NCI-H1930 (cell line): ENCODE measurements at places on chromosomes 2 and 18.

- no peak for DNase-seq
Observed at GRCh38 chr18:77088963-77089722, 43.4 kb downstream of the MBP start.

- no peak for DNase-seq
Observed at GRCh38 chr18:23387265-23387664, 65.8 kb upstream of the RIOK3 start.

DNA sequence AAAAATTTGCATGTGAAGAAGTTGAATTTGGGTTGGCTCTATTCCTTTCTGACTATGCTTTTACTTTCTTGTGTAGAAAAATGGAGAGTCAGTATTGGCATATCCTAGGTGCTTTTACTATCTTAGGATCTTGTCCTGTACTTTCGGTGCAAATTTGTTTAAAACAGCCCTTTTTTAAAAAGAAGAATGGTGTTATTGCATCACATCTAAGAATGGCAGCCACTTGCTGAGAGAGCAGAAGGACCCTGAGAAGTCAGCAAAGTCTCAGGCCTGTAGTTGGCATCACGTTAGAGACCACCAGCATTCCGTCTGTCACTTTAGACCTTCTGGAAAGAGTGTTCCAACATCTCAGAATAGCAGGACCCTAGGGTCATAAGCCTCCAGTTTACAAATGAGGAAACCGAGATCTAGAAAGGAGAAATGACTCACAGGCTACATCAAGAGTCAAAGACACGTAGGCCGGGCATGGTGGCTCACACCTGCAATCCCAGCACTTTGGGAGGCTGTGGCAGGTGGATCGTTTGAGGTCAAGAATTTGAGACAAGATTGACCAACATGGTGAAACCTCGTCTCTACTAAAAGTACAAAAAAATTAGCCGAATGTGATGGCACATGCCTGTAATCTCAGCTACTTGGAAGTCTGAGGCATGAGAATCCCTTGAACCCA lies 42.5 kb downstream of the SPATS2L start:
- no peak for DNase-seq

- no peak for DNase-seq
Observed at GRCh38 chr2:207828361-207829057, 58.8 kb upstream of the FZD5 start.

GRCh38 chr18:64134044-64134747 lies 14.7 kb downstream of the LINC00305 start:
- DNase-seq: no peak

DNA sequence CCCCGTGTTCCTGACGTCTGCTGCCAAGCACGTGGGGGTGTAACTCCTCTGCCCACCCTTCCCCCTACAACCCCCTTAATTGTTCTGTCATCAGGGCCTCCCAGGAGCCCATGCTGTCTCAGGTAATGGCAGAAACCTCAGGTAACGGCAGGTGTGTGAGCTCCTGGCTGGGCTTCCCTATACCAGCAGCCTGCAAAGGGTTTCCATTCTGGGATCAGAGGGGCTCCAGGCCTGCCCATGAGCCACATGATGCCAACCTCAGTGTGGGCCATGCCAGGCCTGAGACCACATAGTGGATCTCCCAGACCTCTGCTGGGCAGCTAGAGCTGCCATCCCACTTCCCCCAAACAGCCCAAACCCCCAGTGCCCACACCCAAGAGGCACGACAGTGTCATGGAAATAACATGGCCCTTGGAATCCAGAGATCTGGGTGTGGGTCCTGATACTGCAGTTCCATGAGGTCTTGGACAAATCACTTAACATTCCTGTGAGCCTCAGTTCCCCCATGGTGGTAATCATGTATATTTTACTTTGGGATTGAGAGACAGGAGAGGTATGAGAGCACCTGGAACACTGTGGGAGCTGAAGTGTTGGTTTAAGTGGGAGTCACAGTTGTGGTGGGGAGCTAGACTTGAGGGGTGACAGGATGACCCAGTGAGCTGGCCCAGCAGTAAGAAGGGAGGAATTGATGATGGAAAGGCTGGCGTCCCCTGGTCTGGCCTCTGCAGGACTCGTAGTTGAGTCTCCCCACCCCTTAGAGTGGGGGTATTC lies 59.6 kb downstream of the ATOH8 start:
- no peak for DNase-seq

DNA sequence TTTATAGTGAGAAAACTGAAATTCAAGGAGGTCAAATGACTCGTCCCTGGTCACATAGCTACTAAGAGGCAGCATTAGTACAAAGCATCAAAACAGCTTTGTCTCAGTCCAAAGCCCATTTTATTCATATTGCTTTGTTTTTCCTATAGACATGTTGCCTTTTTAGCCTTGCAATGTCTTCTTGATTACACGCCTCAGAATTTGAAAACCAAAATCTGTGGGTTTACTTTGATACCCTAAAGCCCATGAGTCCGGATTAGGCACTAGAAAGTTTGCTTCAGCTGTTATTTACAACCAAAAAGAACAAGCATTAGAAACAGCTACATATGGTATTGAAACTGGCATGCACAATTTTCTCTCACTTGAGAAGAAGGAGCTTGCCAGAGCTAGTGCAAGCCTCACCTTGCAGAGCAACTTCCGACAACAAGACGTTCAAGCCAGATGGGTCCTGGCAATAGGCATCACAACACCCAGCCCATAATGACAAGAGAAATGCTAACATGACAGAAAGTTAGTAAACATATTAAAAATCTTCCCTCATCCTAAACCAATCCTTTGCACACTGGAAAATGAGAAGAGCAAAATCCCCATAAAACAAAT lies 276.8 kb downstream of the RIT2 start:
- no peak for DNase-seq

- no peak for DNase-seq
Observed at GRCh38 chr2:194319222-194319992, 1337.6 kb upstream of the SLC39A10 start.

GRCh38 chr2:74877376-74877775 lies 43.4 kb downstream of the HK2 start:
- DNase-seq: no peak

DNA sequence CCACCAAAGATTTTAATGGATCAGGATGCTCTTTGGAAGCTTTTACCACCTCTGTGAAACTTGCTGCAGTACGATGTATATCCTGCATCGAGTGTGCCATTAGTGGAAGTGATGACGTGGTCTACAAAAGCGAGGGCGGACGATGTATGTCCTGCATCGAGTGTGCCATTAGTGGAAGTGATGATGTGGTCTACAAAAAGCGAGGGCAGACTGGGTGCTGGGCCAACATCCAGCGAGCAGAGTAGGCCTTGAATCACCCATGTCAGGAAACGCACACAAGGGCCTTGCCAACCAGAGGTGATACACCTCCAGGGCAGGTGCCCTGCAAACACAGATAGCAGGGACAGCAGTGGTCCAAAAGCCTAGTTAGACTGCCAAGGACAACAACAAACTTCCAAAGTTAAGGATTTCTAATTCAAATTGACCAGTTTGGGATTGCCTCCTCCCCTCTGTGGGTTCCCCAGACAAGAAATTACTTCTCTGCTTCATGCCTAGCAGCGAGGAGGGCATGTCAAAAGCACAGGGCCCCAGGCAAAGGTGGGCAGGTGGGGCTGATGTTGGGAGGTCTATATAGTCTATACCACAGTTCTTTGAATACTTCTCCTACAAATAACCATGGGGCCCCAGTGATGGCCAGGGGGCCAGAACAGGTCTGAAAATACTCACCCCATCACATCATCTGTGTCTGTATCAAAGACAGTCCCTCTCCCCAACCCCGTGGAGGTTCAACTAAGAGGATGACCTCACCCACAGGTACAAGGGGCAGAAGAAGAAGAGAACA lies 70.2 kb downstream of the ADD2 start:
- no peak for DNase-seq
